ENCODE measurements at places on chromosomes 13 and 19.

DNA sequence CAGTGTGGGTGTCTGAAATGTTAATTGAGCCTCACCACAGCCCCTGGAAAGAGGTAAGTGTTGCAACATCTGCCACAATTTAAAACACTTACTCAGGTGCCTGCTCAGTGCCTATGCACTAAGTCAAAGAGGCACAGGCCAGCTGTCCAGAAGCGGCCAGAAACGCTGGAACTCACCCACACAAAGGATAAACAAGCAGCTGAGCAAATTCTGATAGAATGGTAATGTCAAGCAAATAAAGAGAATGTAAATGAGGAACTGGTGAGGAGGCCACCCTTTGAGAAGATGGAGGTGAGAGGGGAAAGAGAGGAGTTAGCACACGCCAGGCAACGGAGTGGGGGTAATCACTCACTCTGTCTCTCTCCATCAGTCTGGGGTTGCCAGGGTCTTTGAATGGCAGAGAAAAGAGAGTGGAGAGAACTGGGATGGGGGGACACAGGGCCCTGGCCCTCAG lies 67.7 kb upstream of the SERP2 start:
- DNase-seq = no peak

- DNase-seq = no peak
These were observed 16.7 kb downstream of the GRIK5 start for GRCh38 chr19:42053037-42053935.

DNA sequence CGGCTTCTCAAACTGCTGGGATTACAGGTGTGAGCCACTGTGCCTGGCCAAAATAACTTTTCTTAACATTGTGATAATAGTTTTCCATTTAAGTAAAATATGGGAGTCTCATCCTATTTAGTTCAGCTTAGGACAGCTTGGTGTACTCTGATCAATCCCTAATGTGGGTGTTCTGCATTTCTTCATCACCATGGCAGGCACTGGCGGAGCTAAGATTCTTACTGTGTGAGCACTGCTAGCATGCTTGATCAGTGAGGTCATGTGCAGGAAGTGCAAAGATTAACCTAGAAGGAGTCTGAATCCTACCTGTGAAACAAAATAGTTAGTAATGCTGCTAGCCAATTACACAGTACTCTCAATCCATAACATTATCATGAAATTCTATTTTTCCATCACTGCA lies 1684.2 kb upstream of the SLC10A2 start:
- no peak for DNase-seq

DNA sequence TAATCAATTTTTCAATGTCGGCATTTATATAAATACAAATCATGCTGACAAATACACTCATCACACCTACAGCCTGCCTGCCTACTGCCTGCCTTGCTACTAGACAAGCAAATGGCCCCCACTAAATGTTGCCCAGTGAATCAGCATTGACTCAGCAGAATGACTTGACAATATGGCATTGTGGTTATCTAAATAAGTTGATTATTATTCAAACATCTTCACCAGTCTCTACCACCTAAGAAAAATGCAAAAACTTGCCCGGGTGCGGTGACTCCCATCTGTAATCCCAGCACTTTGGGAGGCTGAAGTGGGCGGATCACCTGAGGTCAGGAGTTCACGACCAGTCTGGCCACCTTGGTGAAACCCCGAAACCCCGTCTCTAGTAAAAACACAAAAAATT lies 296.1 kb downstream of the PCDH9 start:
- no peak for DNase-seq

Data from activated T-helper 2 cell treated with anti-CD3 and anti-CD28 coated beads, Interferon-gamma antibody, Interleukin-2, Interleukin-4, amounts not matched to agents 10 μg/mL and 5 μg/mL and 100 μg/mL, durations not matched to agents 14 hours and 24 hours and 36 hours (primary cell).